ENCODE measurements at places on chromosomes 11 and 22. TPM values are rescaled to one million over a fixed set of nuclear protein-coding genes. Genes with fewer than 3 reads are reported as not detected.

DNA sequence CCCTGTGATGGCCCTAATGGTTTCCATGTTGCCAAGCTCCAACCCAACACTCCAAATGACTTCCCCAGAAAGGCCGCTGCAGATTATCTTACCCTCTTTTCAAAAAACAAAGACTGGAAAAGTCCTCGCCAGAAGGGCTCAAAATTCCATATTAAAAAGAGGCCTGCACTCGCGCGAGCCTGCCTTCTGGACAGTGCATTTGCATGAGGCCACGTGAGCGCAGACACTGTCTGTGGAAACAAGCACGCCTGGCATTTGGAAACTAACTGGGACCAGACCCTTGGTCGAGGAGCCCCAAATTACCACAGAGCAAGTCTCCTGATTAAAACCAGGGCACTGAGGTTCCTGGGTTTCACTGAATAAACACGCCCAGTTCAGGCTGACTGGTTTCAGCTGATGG, 42.9 kb downstream of the ABTB2 start:
- no peak overlapping the region for H3K4me3 ChIP-seq
- H3K4me1 ChIP-seq, result no peaks in the 10 kb centered on the region
- no peak for DNase-seq
- no peaks in the 10 kb centered on the region for H3K36me3 ChIP-seq

DNA sequence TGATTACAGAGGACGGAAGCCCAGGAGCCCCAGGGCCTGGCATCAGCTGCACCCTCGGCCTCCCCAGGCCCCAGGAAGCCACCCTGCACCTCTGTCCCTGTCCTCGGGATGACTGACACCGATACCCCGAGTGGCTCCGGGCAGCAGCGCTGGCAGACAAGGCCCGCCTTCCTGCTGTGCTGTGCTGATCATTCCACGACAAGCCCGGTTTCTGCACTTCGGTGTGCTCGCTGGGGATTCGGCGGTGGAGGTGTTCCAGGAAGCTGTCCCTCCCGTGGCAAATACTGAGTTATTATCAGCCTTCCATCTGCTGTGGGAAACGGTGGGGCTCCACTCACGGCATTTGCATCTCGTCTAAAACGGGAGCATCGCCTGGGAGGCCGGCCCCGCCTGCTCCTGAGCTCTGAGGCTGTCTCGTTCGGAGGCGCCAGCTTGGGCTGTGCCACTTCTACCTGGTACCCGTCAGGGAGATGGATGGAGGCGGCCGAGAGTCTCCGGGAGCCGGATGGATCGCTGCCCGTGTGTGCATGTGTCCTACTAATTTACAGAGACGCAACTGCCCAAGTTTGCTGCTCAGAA, 506.1 kb downstream of the BRD1 start:
- DNase-seq, result no peak
- no peaks in the 10 kb centered on the region for H3K4me1 ChIP-seq
- H3K4me3 ChIP-seq, result no peak overlapping the region
- H3K27me3 ChIP-seq, result peaks cover 9% of the 10 kb centered on the region
- H3K27ac ChIP-seq, result no peak overlapping the region

- no peak overlapping the region for H3K4me3 ChIP-seq
- no peaks in the 10 kb centered on the region for H3K36me3 ChIP-seq
- no peaks in the 10 kb centered on the region for H3K4me1 ChIP-seq
- no peak for DNase-seq
Observed at GRCh38 chr22:23023294-23023693, 47.0 kb upstream of the GNAZ start.

DNA sequence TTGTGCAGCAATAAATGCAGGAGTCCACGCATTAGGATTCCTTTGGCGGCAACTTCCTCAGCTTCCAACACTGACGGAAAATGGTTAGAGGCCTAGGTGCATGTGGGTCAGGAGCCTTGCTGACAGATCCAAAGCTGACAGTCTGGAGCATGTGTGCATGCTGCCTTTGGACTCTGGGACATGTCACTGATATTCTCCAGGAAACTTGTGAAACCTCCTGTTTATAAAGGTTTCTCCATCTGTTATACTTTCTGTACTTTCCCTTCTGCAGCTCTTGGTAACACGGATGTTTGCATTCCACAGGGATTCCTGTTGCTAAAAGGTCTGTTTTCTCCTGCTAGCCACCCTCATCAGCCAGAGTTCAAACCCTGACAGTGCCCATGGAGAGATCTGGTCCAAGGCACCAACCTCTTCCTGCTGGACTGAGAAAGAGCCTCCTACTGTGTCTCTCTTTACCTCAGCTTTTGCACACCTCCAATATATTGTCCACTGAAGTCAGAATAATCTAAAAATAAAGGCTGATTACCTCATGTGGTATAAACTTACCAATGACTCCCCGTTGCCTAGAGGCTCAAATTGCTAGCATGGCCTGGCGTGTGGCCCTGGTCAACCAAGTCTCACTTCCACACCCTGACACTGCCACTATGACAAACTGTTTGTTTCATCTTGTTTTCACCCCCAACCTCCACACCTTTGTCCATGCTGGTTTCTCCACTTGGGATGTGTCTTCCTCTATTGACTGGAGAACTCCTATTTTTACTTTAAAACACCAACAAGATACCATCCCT, 31.1 kb upstream of the LYVE1 start:
- no peaks in the 10 kb centered on the region for H3K36me3 ChIP-seq
- H3K4me3 ChIP-seq, result no peak overlapping the region
- no peak overlapping the region for H3K27ac ChIP-seq
- no peaks in the 10 kb centered on the region for H3K27me3 ChIP-seq
- H3K4me1 ChIP-seq, result no peaks in the 10 kb centered on the region
- DNase-seq, result no peak

DNA sequence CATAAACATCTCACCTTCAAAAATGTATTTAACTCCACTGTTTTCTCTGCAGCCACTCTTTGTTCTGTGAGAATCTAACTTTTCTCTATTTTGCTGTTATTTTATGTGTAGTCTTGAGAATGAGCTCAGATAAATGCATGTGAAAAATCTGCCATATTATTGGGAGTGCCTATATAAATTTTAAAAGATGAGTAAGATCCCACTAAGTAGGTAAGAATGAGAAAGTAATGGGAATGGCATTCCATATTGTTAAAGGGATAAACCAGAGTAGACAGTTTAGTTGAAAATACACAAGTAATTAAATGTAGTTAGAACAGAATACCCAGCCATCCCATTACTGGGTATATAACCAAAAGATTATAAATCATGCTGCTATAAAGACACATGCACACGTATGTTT, 817.2 kb downstream of the FAM181B start:
- H3K4me1 ChIP-seq, result no peaks in the 10 kb centered on the region
- H3K27ac ChIP-seq, result no peak overlapping the region
- no peak overlapping the region for H3K4me3 ChIP-seq
- no peaks in the 10 kb centered on the region for H3K36me3 ChIP-seq

Gene KRTAP5-7
- 0.12 TPM for total RNA-seq

Gene OR52A1
- total RNA-seq, result not detected

All from pancreas (tissue), 10 donors.